ENCODE measurements at places on chromosomes 11 and 22. TPM values are rescaled to one million over a fixed set of nuclear protein-coding genes. Genes with fewer than 3 reads are reported as not detected.

MRPL49 gene
- 56.8 TPM for polyA plus RNA-seq

GRCh38 chr11:18934195-18934814 is 4.9 kb downstream of the MRGPRX1 start:
- H3K4me3 ChIP-seq, result no peak overlapping the region
- H3K27me3 ChIP-seq, result no peaks in the 10 kb centered on the region
- no peak overlapping the region for H3K27ac ChIP-seq

GRCh38 chr11:64089027-64089360 is 53.3 kb downstream of the FLRT1 start:
- no peaks in the 10 kb centered on the region for H3K36me3 ChIP-seq
- no peak overlapping the region for H3K4me3 ChIP-seq
- no peak for DNase-seq
- no peak overlapping the region for H3K27ac ChIP-seq
- no peaks in the 10 kb centered on the region for H3K27me3 ChIP-seq
- peaks cover 19% of the 10 kb centered on the region for H3K4me1 ChIP-seq

DNA sequence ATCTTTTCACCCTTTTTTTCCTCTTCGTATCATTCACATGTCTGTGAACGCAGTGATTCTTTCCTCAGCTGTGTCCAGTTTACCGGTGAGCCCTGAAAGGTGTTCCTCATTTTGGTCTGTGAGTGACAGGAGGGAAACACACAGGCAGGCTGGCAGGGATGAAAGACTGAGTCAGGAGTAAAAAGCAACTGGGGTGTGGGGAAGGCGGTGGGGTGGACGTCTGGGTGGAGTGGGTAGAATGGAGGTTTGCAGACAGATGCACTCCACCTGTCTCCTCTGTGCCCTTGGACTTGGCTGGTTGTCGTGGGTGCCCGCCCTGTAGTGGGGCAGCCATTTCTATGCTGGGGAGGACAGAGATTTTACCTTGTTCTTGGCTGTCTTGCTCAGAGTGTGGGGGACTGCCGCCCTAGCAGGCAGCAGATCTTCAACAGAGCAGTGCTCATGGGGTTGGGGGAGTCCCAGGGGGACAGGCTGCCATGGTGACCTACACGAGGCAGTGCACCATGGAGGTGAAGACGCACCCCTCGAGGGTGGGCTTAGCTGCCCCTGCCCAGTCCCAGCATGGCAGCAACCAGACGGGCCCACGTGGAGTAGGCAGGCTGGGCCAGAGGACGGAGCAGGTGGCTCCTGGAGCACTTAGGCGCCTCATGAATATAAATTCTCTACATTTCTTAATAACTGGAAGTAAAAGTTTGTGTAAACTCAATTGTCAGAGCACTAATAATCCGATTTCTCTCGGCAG is 603.7 kb downstream of the TBC1D22A start:
- H3K4me3 ChIP-seq, result no peak overlapping the region
- H3K27me3 ChIP-seq, result no peaks in the 10 kb centered on the region
- H3K27ac ChIP-seq, result no peak overlapping the region
- no peaks in the 10 kb centered on the region for H3K36me3 ChIP-seq
- no peaks in the 10 kb centered on the region for H3K4me1 ChIP-seq

MPEG1 gene
- polyA plus RNA-seq, result not detected

SLC17A6 gene
- not detected for polyA plus RNA-seq

TMEM86A gene
- 0.31 TPM for polyA plus RNA-seq

GRCh38 chr11:9362393-9362863 is 22.0 kb upstream of the IPO7 start:
- no peaks in the 10 kb centered on the region for H3K36me3 ChIP-seq
- H3K27me3 ChIP-seq, result no peaks in the 10 kb centered on the region
- H3K4me1 ChIP-seq, result peaks cover 18% of the 10 kb centered on the region
- DNase-seq, result no peak

CD248 gene
- 209 TPM for polyA plus RNA-seq

GRCh38 chr11:44753961-44754645 is 27.3 kb downstream of the TSPAN18 start:
- no peak overlapping the region for H3K27ac ChIP-seq
- H3K4me1 ChIP-seq, result peaks cover 8% of the 10 kb centered on the region
- no peak for DNase-seq
- H3K27me3 ChIP-seq, result peaks cover 11% of the 10 kb centered on the region

DNA sequence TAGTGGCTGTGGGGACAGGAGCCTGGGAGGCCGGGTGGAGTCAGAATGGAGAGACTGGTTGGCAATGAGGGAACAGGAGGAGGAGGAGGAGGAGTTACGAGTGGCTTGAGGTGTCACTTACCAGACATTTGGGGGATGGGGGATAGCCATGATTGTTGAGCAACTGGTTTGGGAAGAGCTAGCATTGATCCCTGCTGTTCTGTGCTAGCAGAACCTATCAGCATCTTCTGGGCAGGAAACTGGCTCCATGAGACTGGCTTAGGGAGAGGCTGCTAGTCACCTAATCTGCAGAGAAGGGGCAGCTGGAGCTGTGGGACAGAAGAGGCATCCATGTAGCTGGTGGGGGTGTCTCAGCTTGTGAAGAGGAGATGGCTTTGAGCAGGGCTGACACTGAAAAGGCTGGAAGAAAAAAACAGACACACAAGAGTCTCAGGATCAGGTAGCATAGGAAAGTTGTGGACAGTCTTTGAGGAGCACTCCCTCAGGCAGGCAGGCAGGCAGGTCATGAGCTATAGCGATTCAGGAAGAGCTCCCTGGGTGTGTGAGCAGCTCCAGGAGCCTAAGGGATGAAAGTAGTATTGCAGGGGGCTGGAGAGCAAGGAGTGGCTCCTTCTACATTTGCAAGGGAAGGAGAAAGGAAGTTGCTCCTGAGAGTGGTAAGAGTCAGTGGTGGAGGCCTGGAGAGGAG is 22.3 kb downstream of the PIK3IP1 start:
- H3K27ac ChIP-seq, result no peak overlapping the region
- H3K27me3 ChIP-seq, result no peaks in the 10 kb centered on the region
- H3K4me1 ChIP-seq, result peaks cover 5% of the 10 kb centered on the region
- no peak overlapping the region for H3K4me3 ChIP-seq

DNA sequence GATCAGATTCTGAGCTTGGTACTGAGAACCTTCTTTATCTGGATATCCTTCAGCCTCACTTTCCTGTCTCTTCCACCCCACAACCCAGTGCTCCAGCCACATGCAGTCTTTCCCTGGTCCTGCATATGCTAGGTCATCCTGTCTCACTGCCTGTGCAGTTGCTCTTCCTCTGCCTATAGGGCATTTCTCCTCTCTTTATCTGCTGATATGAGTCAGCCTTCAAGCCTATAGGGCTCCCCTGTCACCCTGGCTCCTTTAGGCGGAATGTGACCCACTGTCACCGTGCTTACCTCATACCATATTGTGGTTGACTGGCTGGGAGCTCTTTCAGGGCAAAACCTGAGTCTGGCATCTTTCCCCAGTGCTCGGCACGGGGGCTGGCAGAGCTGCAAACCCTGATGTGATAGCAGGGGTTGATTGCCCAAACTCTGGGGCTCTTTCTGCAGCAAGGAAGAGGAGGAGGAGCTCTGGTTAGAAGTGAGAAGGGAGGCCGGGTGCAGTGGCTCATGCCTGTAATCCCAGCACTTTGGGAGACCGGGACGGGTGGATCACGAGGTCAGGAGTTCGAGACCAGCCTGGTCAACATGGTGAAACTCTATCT is 26.3 kb downstream of the MEI1 start:
- H3K4me1 ChIP-seq, result no peaks in the 10 kb centered on the region
- DNase-seq, result peak; percentile 12
- no peak overlapping the region for H3K27ac ChIP-seq
- H3K4me3 ChIP-seq, result no peak overlapping the region
- no peaks in the 10 kb centered on the region for H3K36me3 ChIP-seq

DNA sequence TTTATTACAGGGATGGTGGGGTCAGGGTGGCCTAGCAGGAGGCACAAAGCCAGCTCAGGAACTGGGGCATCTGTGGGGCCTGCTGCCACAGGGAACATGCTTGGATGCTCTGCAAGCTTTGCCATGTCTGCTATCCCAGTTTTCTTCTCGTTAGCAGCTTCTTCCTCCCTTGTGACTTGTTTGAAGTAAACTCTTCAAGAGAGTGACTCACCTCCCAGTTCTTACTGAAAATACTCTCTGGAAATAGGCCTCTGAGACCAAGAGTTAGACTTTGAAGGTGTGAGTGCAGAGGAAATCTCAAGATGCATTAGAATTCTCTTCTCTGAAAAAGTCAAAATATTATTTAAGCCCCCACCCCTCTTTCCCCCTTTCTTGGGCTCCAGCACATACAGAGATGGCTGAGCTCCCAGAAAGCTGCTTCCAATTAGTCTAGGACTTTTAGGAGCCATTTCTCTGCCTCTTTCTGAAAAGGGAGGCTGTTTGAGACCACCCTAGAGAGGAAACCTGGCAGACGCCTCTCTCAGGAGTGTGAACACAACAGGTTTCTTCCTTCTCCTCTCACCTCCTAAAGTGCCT is 15.1 kb downstream of the CWC15 start:
- H3K4me1 ChIP-seq, result peaks cover 5% of the 10 kb centered on the region
- H3K27me3 ChIP-seq, result no peaks in the 10 kb centered on the region
- DNase-seq, result peak; percentile 66
- no peak overlapping the region for H3K4me3 ChIP-seq

- H3K36me3 ChIP-seq, result no peaks in the 10 kb centered on the region
- peak; percentile 49 for DNase-seq
- H3K4me1 ChIP-seq, result peaks cover 2% of the 10 kb centered on the region
- H3K27ac ChIP-seq, result no peak overlapping the region
- H3K4me3 ChIP-seq, result no peak overlapping the region
- H3K27me3 ChIP-seq, result no peaks in the 10 kb centered on the region
These were observed 27.2 kb upstream of the PDGFD start for GRCh38 chr11:104191124-104191523.

GRCh38 chr11:44949160-44950030 is 1.3 kb downstream of the TP53I11 start:
- H3K4me1 ChIP-seq, result peaks cover 2% of the 10 kb centered on the region
- DNase-seq, result peak; percentile 42
- H3K4me3 ChIP-seq, result peak overlapping the region; percentile 95
- peak overlapping the region; percentile 87 for H3K27ac ChIP-seq

DNA sequence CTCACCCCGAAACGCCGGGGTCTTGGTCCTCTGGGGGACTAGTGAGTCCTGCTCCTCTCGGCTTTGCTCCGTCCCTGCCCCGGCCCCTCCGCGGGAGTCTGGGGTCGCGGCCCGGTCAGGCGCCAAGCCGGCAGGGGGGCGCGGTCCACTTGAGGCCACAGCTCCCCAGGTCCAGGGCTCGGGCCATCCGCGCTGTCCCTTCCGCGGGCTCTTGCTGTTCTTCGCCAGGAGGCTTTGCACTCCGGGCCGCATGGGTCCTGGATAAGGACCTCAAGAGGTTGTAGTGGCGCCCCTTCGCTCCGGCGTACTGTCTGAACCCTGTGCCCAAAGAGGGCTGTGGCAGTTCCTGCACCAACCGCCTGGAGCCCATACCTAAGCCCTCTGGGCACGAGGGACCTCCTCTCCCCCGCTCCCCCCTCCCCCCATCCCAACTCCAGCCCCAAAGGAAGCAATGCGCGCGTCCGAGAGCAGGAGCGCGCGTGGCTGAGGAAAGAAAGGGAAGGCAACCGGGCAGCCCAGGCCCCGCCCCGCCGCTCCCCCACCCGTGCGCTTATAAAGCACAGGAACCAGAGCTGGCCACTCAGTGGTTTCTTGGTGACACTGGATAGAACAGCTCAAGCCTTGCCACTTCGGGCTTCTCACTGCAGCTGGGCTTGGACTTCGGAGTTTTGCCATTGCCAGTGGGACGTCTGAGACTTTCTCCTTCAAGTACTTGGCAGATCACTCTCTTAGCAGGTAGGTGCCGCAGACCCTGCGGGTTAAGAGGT is at the start of gene ADM:
TSS of gene ADM (plus strand) at position 579 of the 767 bp plus-strand sequence. CDS start 628 bp downstream, outside the sequence.
- peak within 1 kb of the TSS; percentile 65 for H3K4me3 ChIP-seq
- peak; percentile 93 for DNase-seq
- H3K36me3 ChIP-seq, result peaks cover 22% of the 10 kb centered on the region
- no peaks in the 10 kb centered on the region for H3K27me3 ChIP-seq

DNA sequence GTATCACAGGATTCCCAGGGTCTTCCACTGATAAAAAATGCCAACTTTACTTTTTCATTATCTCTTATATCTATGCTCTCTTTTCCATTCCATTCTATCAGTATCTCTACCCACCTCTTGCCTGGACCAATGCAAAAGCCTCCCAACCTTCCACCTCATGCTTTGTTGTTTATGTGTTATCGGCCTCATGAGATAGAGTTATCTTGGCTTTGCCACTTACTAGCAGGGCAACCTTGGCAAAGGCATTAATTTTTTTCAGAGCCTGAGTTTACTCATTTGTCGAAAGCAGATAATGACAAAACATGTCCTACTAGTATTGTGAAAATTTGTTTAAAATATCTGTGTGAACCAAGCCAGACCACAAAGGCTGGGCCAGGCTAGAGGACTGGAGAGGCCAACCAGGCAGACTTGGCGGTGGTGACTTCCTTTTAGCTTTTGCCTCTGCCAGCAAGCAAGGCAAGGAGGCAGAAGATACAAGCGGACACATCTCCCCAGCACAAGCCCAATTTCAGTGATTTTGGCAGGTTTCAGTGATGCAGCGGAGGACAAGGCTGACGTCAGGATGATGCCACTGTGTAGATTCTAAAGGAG is 106.9 kb downstream of the ADAMTS15 start:
- H3K4me3 ChIP-seq, result no peak overlapping the region
- no peaks in the 10 kb centered on the region for H3K27me3 ChIP-seq
- H3K27ac ChIP-seq, result no peak overlapping the region
- H3K4me1 ChIP-seq, result peaks cover 15% of the 10 kb centered on the region
- no peak for DNase-seq

DNA sequence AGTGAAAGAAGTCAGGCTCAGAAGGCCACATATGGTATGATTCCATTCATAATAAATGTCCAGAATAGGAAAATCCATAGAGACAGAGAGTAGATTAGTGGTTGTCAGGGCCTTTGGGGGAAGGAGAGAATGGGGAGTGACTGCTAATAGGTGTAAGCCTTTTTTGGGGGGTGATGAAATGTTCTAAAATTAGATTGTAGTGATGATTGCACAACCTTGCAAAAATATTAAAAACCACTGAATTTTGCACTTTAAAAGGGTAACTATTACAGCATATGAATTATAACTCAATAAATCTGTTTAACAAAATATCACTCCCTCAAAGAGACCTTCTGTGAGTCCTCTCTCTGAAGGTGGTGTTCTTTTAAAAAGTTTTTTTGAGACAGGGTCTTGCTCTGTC is 72.3 kb upstream of the GRK3 start:
- no peaks in the 10 kb centered on the region for H3K27me3 ChIP-seq
- no peak for DNase-seq
- H3K27ac ChIP-seq, result no peak overlapping the region
- H3K4me3 ChIP-seq, result no peak overlapping the region

GRCh38 chr11:35006389-35007128 is 90.1 kb downstream of the PDHX start:
- H3K27ac ChIP-seq, result no peak overlapping the region
- no peaks in the 10 kb centered on the region for H3K36me3 ChIP-seq
- H3K4me3 ChIP-seq, result no peak overlapping the region
- no peaks in the 10 kb centered on the region for H3K27me3 ChIP-seq
- peaks cover 14% of the 10 kb centered on the region for H3K4me1 ChIP-seq
- peak; percentile 37 for DNase-seq

NAV2 gene
- 12.3 TPM for polyA plus RNA-seq

DNA sequence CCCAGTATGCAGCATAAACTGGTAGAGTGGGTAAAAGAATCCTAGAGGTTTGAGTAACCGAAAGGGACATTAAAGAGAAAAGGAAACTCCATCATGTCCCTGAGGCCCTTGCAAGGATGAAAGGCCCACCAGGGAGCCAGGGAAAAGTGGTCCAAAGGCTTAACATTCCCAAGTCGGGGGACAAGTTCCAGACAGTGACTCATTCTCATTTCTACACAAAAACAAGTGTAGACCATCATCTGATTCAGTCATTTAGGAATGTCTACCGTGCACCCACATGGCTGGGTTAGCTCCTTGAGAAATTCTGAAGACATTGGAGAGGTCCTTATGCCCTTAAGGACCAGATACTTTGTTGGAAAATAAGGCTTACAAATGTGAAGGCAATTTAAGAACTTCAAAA is 4.8 kb upstream of the NOX4 start:
- no peak overlapping the region for H3K27ac ChIP-seq
- H3K4me3 ChIP-seq, result no peak overlapping the region
- no peaks in the 10 kb centered on the region for H3K27me3 ChIP-seq
- H3K4me1 ChIP-seq, result peaks cover 9% of the 10 kb centered on the region

CLCF1 gene
- 27.8 TPM for polyA plus RNA-seq

FJX1 gene
- polyA plus RNA-seq, result 11.2 TPM
